ENCODE measurements at places on chromosomes 1 and 21.
A peak's percentile ranks its signal among the peaks of the same experiment; 100 is the strongest.

GRCh38 chr1:19034721-19035120, 78.2 kb upstream of the IFFO2 start:
- no peak for DNase-seq

DNA sequence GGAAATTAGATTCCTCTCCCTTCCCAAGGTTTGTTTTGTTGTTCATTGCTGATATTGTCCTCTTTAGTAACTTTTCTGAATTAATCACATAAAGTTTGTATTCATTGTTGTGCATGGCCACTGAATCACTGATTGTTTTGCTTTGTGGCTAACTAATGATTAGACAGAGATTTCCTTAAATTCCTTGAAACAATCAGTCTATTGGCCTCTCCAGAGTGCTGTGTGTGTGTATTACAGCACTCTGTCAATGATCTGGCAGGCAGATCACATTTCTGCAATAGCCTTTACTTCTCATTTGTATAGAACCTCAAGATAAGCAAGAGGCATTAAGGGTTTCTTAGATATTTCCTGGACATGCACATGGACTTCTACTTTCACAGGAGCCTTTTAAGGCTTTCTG, 78.6 kb downstream of the DUSP10 start:
- DNase-seq, result no peak

GRCh38 chr1:231186356-231187115, 24.7 kb downstream of the TRIM67 start:
- peak; percentile 5 for DNase-seq

GRCh38 chr1:100037927-100038659, 68.3 kb downstream of the SLC35A3 start:
- peak; percentile 97 for DNase-seq

GRCh38 chr1:145828367-145829026, 4.5 kb downstream of the POLR3C start:
- peak; percentile 94 for DNase-seq

- no peak for DNase-seq
Measured at GRCh38 chr1:159612211-159612885, 24.7 kb downstream of the APCS start.

GRCh38 chr1:237045278-237046016, 3.5 kb downstream of the RYR2 start:
- peak; percentile 18 for DNase-seq

DNA sequence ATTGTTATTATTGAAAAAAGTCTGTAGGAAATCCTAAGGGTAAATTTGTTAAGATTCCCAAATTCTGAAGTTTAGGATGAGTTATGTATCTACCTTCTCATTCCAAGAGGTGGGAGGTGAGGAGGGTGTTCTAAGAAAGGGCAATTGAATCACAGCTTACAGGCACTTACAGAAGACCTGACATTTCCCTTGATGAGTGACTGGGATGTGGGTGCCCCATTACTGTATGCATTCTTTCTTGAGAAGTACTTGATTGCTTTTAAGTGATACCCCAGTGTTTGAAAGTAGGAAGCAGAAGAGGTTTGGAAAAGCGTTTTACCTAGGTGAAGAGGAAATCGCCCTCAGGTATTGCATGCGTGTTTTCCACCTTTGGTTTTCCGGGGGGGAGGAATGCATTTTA, 87.0 kb upstream of the ADAR start:
- DNase-seq, result no peak

DNA sequence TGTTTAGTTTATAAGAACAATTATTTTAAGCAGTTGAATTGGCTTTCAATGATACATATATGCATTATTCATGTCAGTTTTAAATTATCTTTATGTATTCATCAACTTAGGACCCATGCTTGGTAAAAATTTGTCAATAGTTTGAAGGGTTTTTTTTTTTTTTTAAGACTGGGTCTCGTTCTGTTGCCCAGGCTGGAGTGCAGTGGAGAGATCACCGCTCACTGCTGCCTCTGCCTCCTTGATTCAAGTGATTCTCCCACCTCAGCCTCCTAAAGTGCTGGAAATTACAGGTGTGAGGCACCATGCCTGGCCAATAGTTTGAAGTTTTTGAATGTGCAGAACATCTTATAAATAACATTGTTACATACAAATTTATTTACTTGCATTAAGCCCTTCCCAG, 1671.0 kb upstream of the B3GALT2 start:
- DNase-seq, result no peak

GRCh38 chr21:33157303-33157702, 72.4 kb upstream of the IFNAR2 start:
- no peak for DNase-seq

DNA sequence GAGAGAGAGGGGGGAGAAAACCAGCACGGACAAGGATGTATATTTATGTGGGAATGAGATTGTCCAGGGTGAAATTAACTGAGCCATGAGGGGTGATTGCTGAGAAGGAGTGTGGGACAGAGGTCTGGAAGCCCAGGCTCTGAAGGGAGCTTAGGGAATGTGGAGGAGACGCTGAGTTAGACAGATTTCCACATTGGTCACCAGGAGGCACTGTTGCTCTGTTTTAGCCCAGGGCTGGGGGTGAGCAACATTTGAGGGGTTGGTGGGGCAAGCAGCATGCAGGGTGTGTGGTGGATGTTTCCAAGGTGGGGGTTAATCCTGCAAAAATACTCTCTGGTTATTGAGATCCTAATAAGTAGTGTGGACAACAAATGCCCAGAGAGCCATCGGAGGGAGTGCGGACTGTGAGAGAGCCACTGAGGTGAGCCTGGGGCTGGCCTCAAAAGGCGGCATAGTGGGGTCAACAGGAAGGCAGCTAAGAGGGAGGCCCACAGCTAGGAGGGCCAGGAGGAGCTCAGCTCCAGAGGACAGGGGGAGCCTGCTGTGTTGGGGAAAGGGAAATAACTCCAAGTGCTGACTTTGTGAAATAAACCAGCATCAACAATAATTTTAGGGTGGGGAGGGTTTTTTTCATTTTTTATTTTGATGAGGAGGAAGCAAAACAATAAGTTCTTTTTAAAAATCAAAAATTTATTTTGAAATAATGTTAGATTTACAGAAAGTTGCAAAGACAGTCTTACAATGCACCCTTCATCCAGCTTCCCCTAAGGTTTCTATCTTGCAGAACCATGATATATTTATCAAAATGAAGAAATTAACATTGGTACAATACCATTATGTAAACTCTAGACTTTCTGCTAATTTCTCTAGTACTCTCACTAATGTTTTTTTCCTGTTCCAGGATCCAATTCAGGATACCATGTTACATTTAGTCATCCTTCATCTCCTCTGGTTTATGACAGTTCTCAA, 82.8 kb upstream of the CD34 start:
- peak; percentile 46 for DNase-seq

DNA sequence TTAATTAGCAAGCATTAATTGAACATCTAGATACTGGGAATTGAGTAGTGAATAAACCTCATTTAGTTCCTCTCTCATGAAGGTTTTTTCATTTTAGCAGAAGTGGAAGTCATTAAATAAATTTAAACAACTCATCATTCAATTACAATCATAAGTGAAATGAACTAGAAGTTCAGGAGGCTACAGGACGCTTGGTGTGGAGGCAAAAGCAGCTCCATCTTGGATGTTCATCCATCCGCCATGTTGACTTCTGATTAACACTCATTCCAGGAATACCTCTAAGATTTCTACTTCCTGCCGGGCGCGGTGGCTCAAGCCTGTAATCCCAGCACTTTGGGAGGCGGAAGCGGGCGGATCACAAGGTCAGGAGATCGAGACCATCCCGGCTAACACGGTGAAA, 11.5 kb upstream of the NTPCR start:
- no peak for DNase-seq

- no peak for DNase-seq
Measured at GRCh38 chr1:33438364-33439160, 7.7 kb upstream of the PHC2 start.

- no peak for DNase-seq
Measured at GRCh38 chr1:154483941-154484803, 17.8 kb upstream of the TDRD10 start.

GRCh38 chr1:90964444-90965035, 57.3 kb downstream of the ZNF644 start:
- DNase-seq, result peak; percentile 49

- peak; percentile 30 for DNase-seq
Measured at GRCh38 chr1:230169454-230170152, 102.6 kb downstream of the GALNT2 start.

DNA sequence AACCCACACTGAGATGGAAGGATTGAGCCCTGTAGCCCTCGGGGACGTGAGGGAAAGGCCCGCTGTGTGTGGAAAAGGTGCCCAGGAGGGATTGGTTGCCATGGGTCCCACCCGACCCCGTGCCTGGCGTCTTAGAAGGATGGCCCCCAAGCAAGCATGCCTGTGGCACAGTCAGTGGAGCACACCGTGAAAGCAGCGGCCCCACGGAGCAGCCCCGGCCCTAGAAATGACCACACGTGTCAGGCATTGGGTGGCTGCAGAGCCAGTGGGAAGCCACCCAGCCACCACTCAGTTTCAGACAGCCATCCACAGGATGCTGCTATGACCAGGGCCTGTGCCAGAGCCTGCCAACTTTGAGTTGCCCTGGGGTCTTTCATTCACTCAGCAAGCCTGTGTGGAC, 13.3 kb upstream of the EPHA8 start:
- DNase-seq, result no peak

GRCh38 chr21:21612466-21612865, 614.3 kb downstream of the NCAM2 start:
- no peak for DNase-seq

GRCh38 chr1:244863491-244864252, 671 bp downstream of the HNRNPU start:
- DNase-seq, result peak; percentile 88

- DNase-seq, result no peak
Measured at GRCh38 chr1:166813508-166814223, 25.6 kb upstream of the POGK start.

DNA sequence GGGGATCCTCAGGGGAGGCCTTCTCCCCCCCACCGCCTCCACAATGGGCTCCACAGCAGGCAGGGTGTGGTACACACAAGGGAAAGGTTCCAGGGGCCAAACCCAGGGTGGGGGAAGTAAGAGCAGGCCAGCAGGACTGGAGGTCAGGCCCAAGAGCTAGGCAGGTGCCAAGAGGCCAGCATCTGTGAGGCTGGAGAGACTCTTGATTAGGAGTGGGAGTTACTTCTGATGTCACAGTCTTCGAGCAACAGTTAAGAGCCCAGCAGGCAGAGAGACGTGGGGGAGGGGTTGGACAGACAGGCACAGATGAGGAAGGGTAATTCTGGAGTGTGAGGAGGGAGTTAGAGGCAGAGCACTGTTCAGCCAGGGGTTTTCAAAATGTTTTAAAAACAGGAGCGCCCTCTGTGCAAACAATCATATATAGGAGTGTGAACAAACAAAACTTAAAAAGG, 55.8 kb downstream of the SLC9A1 start:
- DNase-seq, result peak; percentile 83

- DNase-seq, result no peak
Measured at GRCh38 chr1:160097151-160097910, 1.1 kb downstream of the IGSF8 start.

DNA sequence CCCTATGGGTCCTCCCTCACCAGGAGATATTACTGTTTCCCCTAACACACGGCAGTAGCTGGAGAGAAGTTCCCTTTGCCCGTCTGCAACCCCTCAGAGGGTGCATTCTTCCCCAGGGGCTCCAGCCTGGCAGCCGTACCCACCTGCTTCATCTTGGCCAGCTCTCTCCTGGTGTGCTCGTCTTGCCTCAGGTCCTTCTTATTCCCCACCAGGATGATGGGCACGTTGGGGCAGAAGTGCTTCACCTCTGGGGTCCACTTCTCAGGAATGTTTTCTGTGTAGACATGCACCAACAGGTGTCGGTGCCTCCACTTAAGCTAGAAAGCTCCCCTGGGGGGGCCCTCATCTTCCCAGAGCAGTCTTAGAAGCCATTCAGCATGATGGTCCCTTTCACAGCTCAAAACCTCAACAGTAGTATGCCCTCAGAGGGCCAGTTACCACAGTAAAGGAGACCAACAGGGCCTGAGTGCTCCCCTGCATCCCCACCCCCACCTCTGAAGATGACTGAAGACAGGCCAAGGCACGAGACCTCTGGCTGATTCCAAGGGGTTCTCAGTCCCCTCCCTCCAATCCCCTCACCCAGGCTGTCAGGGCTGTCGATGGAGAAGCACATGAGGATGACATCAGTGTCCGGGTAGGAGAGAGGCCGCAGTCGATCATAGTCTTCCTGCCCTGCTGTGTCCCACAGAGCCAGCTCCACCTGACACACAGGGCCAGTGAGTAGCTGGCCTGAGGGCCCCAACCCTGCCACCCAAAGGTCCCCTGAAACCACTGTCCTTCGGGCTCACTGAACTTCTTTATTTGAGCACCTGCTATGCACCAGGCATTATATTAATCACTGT, 4.3 kb downstream of the RHOC start:
- DNase-seq, result no peak

DNA sequence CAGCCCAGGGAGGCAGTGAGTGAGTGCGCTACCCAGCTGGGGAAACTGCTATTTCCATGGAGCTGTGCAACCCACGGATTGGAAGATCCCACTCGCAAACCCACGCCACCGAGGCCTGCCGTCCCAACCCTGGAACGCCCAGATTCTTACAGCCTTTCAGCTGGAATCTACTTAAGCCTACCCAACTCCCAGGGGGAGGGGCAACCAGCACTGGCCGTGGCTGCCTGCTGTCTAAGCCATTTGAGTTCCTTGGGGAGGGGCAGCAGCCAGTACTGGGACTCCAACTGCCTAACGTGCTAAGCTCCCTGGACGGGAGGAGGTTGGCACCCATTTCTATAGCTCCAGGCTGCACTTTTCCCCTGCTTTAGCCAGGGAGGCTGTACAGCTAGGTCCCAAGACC, 27.1 kb upstream of the ZNF669 start:
- DNase-seq, result no peak

GRCh38 chr1:1862905-1863547, 27.9 kb downstream of the GNB1 start:
- DNase-seq, result no peak

DNA sequence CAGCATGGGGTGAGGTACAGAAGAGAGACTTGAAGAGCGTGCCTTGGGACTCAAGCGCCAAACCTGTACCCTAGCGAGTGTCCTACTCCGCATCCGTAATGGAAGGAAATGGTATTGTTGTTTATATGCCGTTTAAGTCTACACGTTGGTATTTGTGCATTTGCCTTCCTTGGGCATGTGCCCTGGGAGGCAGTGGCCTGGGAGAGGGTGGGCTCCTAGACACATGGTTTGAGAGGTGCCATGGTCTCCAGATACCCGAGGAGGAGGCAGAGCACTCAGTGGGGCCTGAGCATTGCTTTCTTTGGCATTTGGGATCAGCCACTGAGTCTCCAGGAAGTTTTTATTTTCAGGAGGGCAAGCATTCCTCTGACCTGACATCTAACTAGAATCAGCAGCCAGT, 6.5 kb downstream of the ZNF672 start:
- DNase-seq, result no peak

Measured in erythroblast (primary cell).